GM04503 (cell line): ENCODE measurements at places on chromosomes 5 and 9.

DNA sequence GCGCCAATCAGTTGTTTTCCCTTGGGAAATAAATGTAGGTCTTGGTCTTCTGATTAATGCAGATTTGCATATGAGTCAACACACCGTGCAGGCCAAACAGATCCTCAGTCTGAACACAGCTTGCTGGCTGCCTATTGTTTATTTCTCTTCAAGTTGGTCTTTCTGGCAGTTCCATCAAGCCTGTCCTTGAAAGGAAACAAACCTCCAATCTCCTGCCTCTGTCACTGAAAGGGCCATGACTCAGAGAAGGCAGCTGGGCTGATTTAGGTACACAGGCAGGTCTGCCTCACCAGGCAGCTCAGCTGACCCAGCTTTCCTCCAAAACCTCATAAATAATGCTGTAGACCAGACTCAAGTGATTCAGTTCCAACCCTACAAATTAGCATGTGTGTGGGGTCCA is 175.9 kb downstream of the MAN2A1 start:
- DNase-seq: peak; percentile 42

DNA sequence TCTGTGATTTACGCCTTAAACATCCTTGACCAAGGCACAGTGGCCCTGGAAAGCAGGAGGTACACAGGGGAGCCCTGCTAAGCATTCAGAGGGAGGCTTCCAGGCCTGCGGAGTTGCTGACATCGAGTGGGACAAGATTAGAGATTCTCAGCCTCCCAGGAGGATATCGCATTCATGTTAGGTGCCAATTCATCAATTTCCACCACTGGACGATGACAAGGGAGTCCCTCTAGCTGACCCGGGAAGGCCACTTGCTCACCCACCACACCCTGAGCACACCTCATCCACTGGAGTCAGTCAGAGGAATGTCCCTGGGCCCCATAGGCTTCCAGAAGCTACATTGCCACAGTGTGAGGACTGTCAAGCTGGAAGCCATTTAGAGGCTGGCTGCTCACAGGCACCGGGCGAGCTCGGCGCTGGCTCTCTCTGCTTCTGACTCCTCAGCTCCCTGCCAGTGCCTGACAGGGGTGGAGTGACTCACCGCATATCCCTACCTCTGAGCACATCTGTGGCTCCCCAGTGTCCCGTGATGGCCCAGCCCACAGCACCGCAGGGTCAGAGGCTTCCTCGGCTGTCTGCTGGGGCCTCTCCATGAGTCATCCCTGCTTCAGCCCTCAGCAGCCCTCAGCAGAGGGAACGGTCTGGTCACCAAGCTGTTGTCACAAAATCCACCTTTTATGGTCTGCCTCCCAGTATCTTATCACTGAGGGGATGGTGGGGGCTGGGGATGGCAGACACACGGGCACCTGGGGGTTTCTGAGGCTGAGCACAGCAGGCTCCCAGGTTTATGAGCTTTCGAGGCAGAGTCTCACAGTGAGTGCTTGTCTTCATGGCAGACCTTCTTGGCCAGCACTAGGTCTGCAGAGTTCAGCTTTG is 117.5 kb downstream of the ZNF608 start:
- DNase-seq: peak; percentile 79

DNA sequence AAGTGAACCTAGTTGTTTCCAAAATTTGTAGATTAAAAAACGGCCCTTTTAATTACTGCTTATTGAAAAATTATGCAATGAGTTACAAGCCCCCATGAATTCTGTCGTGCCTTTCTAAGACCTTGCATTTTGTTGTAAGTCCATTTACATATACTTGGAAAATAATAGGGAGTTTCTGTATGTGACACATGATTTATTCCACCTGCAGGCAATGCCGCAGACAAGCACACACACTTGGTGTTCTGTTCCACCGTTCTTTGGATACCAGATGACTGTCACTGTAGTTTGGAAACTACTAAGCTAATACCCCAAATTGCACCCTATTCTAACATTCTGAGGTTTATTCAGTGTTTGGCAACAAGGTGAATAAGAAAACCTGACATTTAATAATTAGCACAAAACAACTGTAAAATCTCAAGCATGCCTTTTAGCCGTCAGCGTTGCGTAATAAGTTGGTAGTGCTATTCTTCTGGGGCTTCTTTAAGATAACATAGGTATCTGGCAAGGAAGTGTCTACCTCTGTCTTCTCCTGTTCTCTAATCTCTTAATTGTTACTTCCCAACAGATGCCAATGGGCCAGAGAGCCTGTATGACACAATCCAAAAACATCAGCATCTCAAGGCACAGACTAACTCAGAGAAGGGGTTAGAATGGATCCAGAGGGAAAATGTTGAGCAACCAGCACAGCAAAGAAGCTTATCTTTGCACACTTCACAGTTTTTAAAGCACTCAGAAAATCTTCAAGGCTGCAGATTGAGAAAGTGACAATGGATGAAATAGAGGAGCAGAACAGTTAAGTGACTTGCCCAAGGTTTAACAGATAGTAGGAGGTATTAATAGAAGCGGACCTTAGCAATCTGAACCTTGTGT is 48.2 kb upstream of the DPYSL3 start:
- no peak for DNase-seq

DNA sequence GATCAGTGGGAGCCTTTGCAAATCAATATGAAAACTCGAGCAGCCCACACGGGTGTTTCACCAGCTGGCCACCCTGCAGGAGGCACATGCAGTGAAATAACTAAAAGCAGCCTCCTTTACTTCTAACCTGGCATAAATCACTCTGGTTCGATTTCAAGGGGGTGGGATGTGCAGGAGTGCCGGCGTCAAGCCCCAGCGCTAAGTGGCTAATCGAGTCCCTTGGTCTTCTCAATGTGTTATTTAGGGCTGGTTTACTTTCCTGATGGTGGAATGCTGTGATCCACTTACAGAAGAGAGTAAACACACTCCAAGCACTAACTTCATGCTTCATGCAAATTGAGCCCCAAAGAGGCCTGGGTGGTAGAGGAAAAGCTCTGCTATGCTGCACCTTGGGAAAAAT is 109.4 kb downstream of the TMEM174 start:
- DNase-seq: no peak

DNA sequence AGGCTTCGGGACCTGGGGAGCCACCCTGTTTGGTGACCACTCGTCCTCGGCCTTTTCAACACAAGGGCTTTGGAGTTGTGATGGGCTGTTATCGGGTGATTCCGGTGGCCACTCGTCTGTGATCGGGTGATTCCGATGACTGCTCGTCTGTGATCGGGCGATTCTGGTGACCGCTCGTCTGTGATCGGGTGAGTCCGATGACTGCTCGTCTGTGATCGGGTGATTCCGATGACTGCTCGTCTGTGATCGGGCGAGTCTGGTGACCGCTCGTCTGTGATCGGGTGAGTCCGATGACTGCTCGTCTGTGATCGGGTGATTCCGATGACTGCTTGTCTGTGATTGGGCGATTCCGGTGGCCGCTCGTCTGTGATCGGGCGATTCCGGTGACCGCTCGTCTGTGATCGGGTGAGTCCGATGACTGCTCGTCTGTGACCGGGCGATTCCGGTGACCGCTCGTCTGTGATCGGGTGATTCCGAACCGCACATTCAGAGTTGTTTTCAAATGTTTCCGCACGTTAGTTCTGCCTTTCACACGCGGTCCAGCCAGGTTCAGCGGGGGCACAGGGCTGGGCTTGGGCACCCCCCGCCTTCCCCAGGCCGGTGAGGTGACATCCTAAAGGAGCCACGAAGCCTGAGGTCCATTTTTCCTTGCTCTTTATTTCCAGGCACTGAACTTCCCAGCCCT is 30.3 kb downstream of the TPPP start:
- no peak for DNase-seq

GRCh38 chr5:113221294-113222176 is 213.3 kb downstream of the TSSK1B start:
- no peak for DNase-seq

DNA sequence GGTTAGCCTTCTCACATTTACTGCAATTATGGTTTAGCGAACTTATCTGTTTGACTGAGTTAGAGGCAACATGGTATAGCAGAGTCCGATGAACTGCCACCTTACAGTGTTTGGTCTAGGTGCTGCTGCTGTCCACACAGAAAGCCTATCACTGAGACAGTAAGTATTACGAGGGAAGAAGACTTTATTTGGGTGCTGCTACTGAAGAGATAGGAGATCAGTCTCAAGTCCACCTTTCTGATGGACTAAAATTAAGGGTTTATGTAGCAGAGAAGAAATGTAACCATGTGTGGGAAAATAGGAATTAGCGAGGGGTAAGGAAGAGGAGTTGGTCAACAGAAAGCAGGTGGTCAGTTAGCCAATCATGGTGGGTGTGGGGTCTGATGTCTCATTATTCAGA is 109.7 kb downstream of the ZSWIM6 start:
- no peak for DNase-seq

DNA sequence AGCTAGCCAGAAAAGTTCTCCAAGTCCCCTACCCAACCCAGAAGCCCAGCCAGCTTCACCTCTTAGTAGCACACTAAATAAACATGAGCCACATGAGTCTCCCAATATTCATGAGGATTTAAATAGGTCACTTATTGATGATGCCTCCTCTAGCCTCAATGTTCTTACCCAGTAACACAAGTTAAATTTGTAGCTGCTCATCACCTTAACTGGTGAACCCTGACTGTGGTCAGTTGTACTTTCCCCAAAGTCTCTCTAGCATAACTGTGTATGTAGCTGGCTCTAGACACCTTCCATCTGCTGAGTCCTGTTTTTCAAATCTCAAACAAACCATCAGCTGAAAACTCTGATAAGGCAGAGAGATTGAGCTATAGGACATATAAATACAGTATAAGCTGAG is 100.3 kb upstream of the ELAVL2 start:
- DNase-seq: no peak

DNA sequence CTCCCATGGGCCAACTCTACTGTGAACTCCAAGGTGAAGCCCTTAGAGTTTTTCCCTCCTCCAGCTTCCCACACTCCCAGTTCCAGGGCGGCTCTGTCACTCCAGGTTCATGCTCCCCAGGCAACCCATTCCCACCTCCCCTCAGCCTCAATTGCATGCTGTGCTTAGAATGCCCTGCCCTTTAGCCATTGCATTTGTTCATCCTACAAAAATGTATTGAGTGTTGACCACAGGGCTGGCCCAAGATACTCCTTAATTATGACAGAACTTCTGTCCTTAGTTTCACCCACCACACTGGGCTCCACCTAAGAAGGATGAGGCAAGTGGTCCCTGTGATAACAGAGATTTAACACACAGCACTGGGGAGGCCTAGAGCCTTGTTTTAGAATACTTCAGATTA is 236.1 kb downstream of the ADAMTSL1 start:
- no peak for DNase-seq
